ENCODE measurements at places on chromosomes 1 and 21.

GRCh38 chr1:240586006-240586405 is 25.9 kb downstream of the GREM2 start:
- DNase-seq: no peak

DNA sequence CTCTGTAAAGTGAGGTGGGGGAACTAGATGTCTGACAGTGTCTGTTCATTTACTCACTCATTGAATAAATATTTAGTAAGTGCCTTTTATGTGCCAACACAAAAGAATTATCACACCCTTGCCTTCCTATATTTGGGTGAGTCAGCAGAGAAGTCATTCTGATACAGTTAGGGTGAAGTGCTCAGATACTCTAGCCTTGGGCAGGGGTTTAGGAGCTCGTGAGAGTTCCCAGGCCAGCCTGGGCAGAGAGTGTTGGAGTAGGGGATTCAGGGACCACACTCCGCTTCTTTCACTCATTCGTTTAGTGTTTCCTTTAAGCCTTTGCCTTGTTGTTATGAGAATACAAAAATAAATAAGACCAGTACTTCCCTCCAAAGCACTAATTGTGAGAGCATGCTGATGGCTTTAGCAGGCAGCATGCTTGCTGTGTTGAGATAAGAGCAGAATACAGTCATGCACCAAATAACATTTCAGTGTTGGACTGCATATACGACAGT is 83.9 kb downstream of the DYRK1A start:
- DNase-seq: peak; percentile 62

- DNase-seq: no peak
Observed at GRCh38 chr1:56494306-56494705, 85.1 kb downstream of the PLPP3 start.

DNA sequence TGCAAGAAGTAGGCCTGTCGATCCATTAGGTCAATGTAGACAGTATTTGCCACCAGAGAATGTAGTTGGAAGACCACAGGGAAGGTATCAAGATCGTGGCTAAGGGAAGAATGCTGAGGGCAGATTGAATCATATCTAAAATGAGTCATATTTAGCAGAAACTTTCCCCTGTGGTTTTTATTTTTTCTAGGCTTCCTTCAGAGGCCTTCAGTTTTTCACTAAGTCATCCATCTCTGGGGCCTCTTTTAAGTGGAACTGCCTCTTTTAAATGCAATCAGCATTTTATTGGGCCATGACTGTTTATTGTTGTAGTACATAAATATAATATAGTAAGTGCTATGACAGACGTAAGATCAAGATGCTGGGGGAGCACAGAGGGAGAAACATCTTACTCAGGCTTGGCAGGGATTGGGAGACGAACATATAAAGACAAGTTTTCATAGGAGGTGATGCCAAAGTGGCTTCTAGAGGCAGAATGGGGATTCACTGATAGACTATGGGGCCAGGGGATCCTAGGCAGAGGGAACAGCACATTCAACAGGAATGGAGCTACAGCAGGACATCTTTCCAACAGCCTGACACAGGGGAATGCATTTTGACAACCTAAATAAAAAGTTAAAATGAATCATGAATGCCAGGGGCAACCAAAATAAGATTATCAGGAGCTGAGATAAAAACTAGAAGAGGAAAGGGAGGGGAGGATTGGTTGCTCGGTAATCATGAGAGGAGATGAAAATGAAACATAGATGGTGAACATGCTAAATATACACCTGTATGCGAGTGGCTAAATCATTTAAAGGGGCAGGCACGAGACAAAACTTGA is 20.1 kb downstream of the UBE2U start:
- DNase-seq: peak; percentile 39

DNA sequence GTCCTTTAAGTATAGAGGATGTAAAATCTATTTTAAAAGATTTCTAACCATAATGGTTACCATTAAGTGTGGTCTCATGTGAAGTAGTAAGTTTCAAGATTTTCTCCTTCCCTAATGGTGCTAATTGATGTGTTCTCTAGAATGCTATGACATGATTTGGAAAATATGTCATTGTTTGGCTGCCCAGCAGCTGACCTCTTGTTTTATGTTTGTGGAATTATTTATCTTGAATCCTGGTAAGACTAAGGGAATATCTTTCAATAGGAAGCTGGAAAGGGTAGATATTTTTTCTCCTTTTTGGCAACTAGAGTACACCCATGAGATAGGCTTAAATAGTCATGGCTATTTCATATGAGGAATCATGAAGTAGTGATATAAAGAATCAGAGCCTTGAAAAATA is 139.8 kb upstream of the CHODL start:
- DNase-seq: no peak

- peak; percentile 7 for DNase-seq
Observed at GRCh38 chr1:168312718-168313604, 32.3 kb downstream of the TBX19 start.

GRCh38 chr1:225937048-225937968 is 3.7 kb downstream of the LEFTY2 start:
- peak; percentile 82 for DNase-seq

DNA sequence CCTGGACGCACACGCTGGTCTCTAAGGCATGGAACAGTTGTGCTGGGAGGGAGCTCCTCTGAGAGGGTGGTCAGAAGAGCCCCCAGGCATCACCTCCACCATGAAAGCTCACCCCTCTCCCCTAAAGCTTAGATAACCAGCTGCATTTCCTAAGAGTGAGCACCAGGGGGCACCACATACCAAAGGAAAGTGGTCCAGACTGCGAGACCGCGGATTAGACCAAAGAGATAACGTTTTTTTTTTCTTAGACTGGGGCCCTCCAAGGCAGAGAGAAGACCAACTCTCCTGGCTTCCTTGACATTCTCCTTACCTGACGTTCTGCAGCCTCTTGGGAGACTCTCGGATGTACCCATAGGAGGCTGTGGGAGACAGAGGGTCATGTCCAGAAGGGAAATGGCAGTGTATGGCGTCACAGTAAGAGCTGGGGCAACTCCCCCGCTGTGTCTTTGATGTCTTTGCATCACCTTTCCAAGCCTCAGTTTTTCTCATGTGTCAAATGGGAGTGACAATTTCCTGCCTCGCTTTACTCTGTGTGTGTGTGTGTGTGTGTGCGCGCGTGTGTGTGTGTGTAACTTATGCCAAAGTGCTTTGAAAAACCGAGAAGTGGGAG is 12.3 kb upstream of the IFNLR1 start:
- peak; percentile 80 for DNase-seq

GRCh38 chr21:26438976-26439375 is 134.1 kb downstream of the CYYR1 start:
- no peak for DNase-seq

- DNase-seq: no peak
Observed at GRCh38 chr1:42586016-42586415, 72.2 kb upstream of the PPIH start.

GRCh38 chr21:39630191-39630591 is 17.5 kb downstream of the B3GALT5 start:
- DNase-seq: no peak

- peak; percentile 43 for DNase-seq
Observed at GRCh38 chr1:209839875-209840546, 12.2 kb downstream of the UTP25 start.

DNA sequence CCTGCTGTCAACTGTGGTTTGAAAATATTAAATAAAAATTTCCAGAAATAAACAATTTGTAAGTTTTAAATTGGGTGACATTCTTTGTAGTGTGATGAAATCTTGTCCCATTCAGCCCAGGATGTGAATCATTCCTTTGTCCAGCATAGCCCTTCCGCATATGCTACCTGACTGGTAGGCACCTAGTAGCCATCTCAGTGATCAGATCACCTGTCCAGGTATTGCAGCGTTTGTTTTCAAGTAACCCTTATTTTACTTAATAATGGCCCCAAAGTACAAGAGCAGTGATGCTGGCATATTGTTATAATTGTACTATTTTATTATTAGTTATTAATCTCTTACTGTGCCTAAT is 351.6 kb upstream of the B3GALT2 start:
- DNase-seq: peak; percentile 44

GRCh38 chr1:160858507-160858906 is 4.2 kb downstream of the CD244 start:
- DNase-seq: no peak

GRCh38 chr1:34721241-34721640 is 33.6 kb upstream of the GJB5 start:
- no peak for DNase-seq

DNA sequence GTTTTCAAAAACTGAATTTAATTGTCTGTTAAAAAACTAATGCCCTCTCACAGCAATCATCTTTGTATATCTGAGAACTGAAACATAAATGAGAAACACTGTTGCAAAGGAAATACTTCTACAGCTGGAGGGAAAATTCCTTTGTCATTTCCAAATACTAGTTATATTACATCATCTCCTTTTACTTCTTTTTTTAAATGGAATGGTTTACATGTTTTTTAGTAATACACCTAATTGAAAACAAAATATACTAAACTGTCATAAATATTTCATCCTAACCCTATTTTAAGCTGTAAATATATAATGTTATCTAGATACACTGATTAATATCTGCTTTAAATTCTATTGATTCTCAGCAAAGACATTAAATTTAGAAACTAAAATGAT is 19.1 kb downstream of the CDC42BPA start:
- DNase-seq: no peak

- no peak for DNase-seq
Observed at GRCh38 chr1:58136387-58136786, 410.1 kb downstream of the OMA1 start.

- DNase-seq: no peak
Observed at GRCh38 chr1:207244409-207244801, 77.1 kb upstream of the CD55 start.

DNA sequence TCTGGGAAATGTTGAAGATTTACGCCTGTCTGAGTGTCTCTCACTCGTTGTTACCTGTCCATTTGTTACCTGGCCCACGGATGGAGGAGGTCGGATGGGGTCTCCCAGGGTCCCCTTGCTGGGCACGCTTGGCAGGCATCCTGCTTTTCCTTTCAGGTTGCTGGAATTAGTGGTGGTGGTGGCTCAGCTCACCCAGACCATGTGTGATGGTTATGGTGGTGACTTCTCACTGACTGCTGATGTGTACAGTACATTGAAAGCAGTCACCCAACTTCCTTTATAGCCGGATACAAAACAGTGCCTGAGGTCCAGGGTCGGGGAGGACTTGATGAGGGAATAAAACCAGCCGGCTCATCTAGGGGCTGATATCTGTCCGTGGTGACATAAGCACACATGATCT is 19.5 kb downstream of the MAPKAPK2 start:
- DNase-seq: peak; percentile 52

DNA sequence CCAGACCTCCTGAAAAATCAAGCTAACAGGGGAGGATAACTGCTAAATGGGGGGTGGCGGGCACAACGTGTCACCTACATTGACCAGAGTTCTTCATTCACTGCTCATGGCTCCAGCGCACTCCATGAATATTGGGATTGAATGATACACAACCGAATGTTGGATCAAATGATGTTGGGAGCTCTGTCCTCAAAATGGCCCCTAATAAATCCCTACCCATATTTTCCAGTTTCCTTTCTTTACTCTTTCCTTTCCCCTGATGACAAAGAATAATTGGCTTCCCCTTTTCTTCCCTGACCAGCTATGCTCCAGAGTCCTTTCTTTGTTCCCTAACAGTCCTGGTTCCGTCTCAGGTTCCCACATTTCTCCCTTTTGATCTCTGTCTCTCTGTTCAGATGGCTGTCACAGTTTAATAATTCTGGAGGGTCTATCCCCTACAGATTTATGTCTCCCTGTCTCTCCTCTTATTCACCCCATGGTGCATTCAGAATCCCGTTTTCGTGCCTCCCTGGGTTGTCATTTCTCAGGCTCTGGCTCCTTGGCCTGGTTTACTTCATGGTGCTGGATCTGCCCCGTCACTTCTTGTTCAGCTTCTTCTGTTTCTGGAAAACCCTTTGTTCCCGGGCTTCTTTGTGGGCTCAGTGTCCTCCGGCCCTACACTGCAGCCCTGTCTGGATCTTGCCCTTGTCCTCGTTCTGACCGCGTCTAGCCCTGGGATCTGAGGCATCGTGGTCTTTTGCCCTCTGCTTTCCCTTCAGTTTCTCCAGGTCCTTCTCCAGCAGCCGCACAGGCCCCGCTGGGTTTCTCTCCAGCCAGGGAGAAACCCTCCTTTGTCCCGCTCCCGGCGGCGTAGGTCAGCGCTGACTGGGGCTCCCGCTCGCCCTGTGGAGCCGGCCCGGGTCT is 78.3 kb downstream of the NDUFS5 start:
- peak; percentile 77 for DNase-seq

DNA sequence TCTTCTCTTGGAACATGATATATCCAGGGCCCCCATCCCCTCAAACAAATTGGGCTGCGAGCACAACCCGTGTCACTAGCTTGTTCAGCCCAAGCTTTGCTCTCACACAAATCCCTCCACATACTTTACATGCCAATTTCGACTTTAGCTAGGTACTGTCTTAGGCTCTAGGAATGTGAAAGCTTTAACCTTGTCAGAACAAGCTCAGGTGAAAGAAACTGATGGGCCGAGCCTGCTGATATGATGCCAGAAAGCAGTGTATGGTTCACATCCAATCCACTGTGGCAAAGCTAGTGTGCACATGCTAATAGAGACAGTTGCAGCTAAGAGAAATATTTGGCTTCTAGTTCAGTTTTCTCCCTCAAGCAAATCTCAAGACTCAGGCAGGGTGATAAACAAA is 79.5 kb downstream of the TNFSF18 start:
- DNase-seq: no peak

All from DMS53 (cell line).